ENCODE measurements at places on chromosomes 4 and X.

- no peak for DNase-seq
Measured at GRCh38 chr4:158728236-158728635, 5.0 kb upstream of the PPID start.

DNA sequence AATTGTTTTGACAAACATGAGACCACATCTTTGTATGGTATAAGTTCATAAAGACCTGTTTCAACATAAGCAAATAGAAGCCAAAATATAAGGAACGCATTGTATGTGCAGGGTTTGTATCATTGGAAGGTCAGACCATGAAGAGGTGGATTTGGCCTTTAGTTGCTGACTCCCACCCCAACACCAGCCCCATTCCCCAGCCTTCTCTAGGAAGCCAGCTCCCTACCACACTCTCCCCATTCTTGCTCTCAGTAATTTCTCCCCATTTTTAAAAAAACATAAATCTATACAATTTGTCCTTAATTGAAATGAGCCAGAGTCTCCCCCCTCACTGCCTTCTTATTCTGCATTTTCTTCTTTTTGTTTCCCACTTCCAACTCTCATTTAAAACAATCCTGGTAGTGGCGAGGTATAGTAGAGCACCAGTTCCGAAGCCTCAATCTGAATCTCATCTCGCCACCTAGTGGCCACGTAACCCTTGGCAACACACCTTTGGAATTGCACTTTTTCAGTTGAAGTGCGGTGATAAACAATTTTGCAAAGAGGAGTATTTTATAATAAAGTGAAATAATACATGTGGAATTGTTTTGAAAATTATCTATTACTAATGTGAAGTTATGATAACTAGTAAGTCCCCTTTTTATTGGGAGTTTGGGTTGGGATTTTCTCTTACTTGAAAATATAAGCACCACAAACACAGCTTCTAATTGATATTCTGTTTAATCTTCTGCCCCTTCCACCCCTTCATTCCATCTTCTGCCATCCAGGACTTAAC is 126.6 kb downstream of the ASB9 start:
- DNase-seq = no peak

DNA sequence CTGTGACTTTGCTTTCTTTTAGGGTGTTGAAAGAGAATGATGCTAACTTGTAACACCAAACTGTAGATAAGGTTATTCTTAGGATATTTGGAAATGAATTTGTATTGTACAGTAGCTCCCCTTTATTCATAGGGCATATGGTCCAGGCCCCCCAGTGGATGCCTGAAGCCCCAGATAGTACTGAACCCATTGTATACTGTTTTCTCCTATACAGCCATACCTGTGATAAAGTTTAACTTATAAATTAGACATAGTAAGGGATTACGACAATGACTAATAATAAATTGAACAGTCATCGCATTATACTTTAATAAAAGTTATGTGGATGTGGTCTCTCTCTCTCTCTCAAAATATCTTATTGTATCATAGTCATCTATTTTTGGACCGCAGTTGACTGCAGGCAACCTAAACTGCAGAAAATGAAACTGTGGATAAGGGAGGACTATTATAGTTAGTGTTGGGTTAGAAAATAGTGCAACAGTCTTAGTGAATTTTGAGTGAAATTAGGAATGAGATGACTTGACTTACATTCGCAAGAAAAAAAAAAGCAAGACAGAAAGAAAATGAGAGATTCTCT is 105.1 kb downstream of the CLDN22 start:
- no peak for DNase-seq

GRCh38 chr4:45931154-45931553 is 192.7 kb downstream of the GABRG1 start:
- DNase-seq = no peak

- DNase-seq = no peak
Measured at GRCh38 chr4:181119186-181119585, 1124.0 kb upstream of the TENM3 start.

DNA sequence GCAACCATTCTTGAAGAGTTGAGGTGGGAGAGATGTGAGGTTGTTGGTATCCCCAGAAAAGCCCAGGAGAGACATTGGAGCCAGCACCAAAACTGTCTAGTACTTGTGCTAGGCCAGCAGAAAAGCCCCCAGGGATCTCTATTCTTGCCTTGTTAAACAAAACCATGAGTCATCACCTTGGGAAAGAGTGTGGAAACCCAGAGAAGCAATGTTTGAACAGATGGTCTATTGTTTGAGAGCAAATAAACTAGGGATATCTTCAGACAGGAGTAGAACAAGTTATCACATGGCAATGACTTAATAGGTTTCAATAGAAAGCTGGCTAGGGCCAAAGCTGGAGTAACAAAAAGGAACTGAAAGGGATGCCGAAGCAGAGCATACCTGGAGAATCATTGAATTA is 195.7 kb upstream of the CASK start:
- DNase-seq = no peak

DNA sequence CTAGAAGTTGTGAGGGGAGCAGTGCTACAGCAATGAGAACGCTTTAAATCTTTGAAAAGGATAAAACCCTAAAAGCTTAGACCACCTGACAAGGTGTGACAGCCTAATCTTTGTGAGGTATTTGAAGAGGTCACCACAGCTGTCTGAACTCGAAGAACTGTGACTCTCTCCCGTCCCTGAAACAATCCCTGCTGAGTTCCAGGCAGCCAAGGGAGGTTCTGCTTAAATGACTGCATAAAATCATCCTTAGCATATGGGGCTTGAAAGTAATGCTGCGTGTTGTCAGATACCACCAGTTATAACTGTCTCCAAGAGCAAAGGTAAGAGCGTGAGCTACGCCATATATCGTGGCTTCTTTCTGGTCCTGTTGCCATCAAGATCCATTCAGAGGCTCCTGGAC is 696.3 kb downstream of the PCDH7 start:
- no peak for DNase-seq

DNA sequence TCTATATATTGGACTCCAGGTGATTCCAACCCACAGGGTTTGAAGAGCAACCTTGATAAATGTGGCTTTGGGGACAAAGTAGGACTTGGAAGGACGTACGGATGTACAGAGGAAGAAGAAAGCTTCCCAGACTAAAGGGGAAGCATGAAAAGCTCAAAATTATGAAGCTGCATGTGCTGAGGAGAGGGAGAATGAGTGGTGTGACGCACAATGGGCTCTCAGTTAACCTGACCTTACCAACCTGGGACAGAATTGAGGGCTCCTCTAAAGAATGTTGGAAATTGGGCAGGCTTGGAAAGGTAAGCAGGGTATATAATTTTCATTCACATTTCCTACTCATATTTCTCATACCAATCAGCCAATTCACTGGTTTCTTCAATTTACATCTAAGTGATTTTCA is 10.5 kb upstream of the TIGD2 start:
- no peak for DNase-seq

- no peak for DNase-seq
Measured at GRCh38 chr4:99104153-99104552, 15.6 kb upstream of the ADH5 start.

GRCh38 chr4:182885022-182885737 is 32.0 kb downstream of the DCTD start:
- no peak for DNase-seq

Measured in cortex of kidney (tissue), 1 donor.